ENCODE measurements at places on chromosomes 7 and 10.
A peak's percentile ranks its signal among the peaks of the same experiment; 100 is the strongest.

DNA sequence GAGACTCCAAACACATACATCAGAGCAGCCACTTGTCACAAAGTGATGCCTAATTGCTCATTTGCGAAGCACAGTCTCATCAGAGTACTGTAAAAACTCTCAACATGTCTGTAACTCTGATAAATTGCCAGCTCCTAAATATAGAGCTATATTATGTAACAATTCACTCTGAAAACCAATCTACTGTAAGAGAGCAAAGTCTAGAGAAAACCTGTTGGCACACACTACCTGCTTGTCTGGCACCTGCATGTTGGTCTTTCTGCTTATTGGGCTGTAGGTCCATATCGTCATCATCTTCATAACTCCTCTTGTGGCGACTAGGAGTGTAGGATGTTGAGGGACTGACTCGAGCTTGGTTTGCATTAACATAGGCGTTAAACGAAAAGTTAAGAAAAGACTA lies 19.8 kb downstream of the MCMBP start:
- no peak for DNase-seq

GRCh38 chr10:114576716-114577115 lies 81.4 kb downstream of the ABLIM1 start:
- DNase-seq, result no peak

- DNase-seq, result no peak
These were observed 56.2 kb downstream of the HK1 start for GRCh38 chr10:69334302-69335062.

DNA sequence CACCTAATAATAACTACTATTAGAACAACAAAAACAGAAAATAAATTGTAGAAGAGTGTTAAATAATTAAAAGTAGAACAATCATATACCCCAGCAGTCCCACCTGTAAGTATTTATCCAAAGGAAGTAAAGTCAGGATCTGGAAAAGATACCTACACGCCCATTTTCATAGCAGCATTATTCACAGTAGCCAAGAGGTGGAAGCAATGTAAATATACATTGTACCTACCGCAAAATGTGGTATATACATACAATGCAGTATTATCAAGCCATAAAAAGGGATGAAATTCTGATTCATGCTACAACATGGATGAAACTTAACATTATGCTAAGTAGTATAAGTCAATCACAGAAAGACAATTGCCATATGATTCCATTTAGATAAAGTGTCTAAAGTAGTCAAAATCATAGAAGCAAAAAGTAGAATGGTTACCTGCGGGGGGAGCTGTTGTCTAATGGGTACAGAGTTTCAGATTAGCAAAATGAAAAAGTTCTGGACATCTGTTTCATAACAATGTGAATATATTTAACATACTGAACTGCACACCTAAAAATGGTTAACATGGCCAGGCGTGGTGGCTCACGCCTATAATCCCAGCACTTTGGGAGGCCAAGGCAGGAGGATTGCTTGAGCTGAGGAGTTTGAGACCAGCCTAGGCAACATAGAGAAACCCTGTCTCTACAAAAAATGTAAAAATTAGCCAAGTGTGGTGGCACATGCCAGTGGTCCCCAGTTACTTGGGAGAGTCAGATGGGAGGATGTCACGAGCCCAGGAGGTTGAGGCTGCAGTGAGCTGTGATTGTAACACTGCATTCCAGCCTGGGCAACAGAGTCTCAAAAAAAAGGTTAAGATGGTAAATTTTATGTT lies 6.0 kb upstream of the TMED4 start:
- peak; percentile 38 for DNase-seq

- DNase-seq, result no peak
These were observed 95.1 kb downstream of the USP6NL start for GRCh38 chr10:11516431-11516746.

GRCh38 chr10:11147722-11148121 lies 130.1 kb downstream of the CELF2 start:
- DNase-seq, result peak; percentile 69

DNA sequence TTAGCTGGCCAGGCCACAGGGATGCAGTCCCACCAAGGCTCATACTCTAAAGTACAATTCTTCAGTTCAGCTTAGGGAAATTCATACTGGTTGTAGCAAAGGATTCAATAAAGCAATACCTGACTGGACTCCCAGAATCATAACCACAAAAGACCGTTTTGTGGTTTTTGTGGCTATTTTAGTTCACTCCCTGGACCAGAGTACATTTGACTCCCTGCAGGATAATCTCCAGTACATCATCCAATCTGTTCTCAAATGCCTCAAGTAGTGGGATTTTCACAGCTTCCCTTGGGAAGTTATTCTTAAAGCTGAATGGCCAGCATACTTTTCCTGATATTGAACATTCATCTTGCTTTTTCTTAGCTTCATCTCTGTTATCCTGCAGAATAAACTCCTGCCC lies 29.3 kb upstream of the YAE1 start:
- no peak for DNase-seq
